ENCODE measurements at places on chromosomes 6 and 20. TPM values are rescaled to one million over a fixed set of nuclear protein-coding genes. Genes with fewer than 3 reads are reported as not detected.

DNA sequence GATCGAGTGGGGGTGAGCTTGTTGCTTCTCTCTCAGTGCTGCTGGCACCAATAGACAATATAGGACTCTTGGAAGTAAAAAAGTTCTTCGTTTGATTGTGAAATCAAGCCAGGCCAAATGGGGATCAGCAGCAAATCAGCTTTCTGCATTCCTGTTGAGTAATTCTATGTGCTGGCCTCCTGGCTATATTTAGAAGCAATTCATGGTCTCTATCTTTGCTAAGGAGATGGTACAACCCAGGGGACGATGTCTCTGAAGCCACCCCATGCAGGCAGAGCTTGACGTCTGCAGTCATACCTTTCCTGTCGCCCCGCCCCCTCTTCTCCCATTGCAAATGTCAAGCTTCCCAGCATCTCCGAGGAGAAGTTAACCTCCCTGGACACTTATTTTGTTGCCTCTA lies 199.1 kb downstream of the SCP2D1 start:
- no peak for DNase-seq

GRCh38 chr20:46757754-46758678 lies 48.6 kb downstream of the SLC2A10 start:
- peak; percentile 38 for DNase-seq

DNA sequence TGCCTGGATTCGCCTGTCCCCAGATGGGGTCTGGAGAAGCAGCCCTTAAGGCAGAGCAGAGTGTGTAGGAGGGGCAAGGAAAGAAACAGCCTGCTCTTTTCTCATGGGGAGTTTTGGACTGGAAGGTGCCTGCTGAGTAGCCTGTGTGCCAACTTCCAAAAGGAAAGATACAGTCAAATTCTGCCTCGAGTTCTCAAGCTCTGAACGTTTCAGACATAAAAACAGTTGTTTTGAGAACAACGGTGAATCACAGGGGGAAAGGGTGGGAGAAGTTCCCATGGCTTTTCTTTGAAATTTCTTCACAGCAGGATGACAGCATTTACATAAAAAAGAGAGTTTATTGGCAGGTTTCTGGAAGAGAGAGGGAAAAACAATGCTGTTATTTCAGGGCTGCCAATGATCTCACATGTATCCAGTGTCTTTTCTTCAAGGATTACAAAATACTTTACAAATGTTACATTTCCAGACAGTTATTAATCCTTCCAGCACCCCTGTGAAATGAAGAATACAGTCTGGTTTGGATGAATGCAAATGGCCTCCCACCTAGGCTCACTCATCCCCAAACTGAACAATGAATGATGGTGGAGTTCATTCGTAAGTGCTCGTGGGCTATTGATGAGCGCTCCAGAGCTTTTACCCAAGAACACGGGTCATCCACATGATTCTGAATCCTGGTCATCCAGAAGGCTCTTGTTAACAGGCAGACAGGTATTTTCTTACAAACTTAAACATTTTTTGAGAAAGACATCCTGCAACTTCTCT lies 33.8 kb upstream of the ECI2 start:
- DNase-seq: peak; percentile 29

GRCh38 chr6:112933947-112934346 lies 586.8 kb downstream of the RFPL4B start:
- peak; percentile 23 for DNase-seq

DNA sequence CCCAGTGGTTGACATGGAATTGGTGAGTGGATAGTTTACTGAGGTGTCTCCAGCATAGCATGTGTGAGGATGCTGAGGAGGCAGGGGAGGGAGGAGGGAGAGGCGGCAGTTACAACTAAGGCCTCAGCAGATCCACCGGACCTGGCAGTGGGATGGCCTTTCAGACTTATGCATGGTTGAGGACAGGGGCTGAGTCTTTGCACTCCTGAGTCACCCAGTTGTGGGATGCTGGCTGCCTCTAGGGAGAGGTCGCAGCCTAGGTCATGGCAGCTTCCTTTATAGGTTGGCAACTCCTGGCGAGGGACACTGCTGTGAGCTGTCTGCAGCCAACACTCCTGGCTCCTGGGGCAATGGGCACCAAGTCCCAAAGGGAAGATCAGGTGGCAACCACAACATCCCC lies 380.3 kb downstream of the PREX1 start:
- no peak for DNase-seq

- DNase-seq: peak; percentile 78
Observed at GRCh38 chr6:117446861-117447260, 21.1 kb upstream of the ROS1 start.

The SEC23B gene
- 34.7 TPM for total RNA-seq

GRCh38 chr6:16764188-16764950 lies 3.1 kb upstream of the ATXN1 start:
- DNase-seq: peak; percentile 72

DNA sequence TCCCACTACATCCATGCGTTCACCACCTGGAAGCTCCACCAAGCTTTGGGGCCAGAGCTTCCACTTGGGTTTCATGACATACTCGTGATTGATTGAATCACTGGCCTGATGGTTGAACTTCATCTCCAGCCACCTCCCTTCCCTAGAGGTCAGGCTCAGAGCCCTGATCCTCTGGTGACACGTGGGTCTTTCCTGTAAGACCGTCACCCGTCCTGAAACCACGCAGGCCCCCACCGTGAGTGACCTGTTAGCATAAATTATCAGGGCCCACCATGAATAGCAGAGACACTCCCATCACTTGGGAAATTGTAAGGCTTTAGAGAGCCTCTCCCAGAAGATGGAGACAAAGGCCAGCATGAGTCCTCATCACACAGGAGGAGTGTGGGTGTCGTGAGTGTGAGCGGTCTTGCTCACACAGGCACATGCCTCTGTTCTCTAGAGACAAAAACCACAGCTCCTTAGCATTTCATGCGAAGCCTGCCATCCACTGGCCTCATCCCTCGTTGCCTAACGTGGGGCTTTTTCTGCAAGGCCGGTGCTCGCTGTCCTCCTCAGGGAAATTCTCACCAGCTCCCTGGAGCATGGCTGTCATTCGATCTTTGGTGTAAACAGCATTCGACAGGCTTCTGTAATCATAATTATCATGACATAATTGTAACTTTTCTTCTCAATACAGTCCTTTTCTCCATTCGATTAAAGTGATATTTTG lies 65.1 kb upstream of the DUSP22 start:
- no peak for DNase-seq

DNA sequence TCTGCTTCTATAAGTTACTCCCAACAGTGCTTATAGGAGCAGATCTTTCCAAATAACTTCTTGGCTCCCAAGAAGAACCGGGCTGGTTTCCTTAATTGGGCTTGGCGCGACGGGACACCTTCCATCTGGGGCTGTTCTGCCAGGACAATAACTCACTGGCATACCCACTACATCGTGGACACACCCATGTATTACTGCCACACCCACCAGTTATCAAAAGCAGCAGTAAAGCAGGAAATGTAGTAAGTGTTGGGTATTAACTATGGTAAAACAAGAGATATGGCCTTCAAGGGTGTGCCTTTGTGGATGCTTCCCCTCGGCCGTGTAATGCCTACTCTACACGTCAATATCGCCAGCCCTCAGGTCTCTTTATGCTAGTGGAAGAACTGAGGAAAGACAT lies 24.7 kb downstream of the CNKSR3 start:
- DNase-seq: peak; percentile 20

The SCGN gene
- not detected for total RNA-seq

GRCh38 chr6:20554326-20554725 lies 20.1 kb downstream of the CDKAL1 start:
- peak; percentile 42 for DNase-seq

DNA sequence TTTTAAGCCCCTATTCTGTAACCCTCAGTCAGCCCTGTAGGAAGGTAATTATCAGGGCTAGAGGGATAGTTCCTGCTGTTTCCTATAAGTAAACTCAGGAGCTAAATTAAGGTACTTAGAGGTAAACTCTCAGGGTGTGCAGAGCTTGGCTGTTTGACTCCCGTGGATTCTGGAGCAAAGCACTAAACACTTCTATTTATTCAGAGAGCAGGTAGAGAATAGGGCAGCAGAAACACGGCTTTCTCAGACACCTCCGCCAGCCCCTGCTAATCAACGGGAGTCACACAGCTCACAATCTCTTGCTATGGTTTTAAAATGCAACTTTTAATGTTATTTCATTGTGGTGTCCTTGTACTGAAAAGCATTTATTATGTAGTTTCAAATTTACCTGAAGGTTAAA lies 21.8 kb downstream of the PRKN start:
- DNase-seq: no peak

- DNase-seq: no peak
Observed at GRCh38 chr20:14957402-14957801, 620.0 kb upstream of the FLRT3 start.

DNA sequence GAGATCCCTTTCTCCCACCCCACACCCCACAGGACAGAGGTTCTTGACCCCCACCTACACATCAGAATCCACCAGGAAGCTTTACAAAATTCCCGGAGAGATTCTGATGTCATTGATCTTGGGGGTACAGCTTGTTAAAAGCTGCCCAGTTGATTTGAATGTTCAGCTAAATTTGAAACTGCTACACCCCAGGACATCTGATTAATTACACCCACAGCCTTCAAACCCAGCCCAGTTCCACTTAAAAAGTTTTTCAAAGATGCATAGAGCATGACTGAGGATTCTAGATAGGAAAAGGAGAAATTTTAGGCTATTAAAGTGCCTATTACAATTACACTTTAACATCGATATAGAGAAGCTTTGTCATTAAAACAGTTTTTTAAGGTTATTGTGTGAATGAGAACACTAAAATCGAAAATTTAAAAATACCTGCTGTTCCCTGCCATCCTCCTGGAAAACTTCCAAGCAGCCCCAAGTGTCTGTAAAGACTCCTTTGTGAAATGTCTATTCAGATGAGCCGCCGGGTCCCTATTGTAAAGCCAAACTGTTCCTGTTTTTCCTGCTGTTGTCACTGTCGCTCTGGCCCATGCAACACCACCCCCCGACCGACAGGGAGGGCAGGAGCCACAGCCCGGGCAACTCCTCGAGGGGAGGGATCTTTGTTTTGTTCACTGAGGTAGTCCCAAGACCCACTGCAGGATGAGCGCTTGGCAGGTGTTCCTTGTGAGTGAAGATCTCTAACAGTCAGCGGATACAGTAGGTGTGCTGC lies 132.5 kb upstream of the PHACTR3 start:
- no peak for DNase-seq

DNA sequence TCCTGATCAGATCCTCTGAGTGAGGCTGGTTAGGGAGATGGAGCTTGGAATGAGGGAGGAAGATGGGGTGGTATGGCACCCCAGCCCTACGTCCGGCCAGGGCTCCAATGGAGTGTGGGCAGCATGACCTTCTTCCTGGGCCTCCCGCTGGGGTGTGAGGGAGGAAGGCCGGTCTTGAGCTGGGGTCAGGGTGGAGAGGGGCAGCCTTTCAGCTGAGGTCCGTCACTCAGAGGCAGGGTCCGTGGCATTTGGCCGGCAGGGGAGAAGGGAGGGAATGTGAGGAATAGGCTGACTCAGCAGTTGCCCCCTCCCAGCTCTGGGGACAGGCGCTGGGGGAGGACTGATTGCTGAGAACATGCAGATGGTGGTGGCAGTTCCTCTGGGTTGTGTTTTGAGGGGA lies 25.5 kb upstream of the VEGFA start:
- no peak for DNase-seq

DNA sequence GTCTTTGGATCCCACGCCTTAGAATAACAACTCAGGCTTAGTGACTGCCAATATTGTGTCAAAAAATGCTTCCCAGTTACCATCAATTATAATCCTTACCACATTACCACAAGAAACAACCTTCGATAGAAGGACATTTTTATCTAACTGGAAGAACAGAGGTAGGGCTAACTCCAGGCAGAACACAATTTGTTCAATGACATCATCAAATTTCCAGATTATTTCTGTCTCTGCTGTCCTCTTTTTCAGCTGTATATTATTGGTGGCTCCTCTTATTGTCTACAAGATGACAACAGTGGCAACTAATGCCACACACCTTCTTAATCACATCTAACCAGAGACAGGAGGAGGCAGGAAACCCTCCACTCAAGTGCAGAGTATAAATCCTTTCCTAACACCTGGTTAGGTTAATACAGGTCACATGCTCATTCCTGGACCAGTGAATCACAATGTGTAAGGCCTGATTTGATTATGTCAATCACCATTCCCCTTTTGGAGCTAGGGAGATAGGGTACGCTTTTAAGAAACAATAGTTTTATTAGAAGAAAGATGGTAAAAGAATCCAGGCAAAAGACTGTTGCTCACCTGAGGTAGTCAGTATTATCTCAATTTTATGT lies 18.0 kb downstream of the KHDC1L start:
- no peak for DNase-seq

DNA sequence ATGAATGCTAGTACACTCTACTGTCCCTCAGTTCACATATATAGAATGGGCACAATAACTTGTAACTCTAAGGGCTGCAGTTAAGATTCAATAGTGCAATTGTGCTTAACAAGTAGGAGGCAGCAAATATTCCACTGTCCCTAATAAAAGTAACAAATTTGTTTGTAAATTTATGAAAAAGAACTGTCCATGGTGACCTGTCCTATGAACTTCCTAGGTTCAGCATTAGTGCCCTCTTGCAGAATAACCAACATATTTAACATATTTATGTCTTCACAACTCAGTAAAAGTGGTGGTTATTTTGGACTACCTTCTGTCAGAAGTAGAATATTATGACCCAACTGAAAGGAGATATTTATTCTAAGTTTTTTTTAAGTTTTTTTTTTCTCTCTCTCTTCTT lies 327.8 kb downstream of the CENPW start:
- DNase-seq: no peak

- DNase-seq: no peak
Observed at GRCh38 chr6:14544666-14545065, 427.1 kb downstream of the CD83 start.

DNA sequence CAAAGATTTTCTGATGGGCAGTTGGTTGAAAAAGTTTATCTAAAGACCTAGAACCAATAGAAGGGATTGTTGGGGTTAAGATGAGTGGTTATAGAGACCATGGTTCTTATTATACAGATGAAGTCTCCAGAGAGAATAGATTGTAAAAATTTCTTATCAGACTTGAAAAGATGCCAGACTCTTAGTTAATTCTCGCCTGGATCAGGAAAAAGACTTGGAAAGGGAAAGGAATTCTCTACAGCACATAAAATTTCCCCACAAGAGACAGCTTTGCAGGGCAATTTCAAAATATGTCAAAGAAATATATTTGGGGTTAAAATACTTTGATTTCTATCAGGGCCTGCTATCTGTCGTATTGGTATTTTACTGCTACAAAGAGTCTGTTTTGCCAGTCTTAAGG lies 582.6 kb downstream of the UTRN start:
- no peak for DNase-seq

DNA sequence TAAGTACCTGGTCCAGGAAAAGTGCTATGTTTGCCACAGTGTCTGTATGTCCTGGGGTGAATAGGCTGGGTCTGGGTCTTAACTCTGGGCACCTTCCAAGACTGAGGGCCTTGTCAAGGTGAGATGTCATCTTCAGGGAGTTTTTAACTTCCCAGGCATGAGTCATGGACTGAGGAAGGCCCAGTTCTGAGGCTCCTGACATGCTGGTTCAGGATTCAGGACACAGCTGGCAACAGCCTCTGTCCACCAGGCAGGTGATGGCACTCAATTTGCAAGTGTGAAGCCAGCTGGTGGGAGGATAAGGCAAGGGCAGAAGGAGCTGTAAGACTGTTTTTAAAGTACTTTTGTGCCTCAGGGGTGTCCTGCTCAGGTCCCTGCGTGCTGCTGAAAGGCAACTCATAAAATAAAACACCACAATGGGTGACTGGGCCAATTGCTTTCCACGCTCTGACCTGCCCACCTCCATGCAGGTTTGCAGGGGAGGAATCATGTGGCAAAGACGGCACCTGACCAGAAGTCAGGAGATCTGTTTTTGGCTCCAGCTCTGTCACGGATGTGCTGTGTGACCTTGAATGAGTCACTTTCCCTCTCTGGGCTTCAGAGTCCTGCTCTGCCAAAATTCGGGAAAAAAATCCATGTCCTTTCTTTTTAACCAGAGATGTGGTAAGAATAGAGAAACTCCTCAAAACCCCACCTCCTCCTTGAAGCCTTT lies 4.9 kb upstream of the PACSIN1 start:
- no peak for DNase-seq
